Thymus (tissue), 14 donors: ENCODE measurements at places on chromosomes 2 and 18. TPM values are rescaled to one million over a fixed set of nuclear protein-coding genes. Genes with fewer than 3 reads are reported as not detected.

GRCh38 chr2:239674101-239674980, 273.5 kb upstream of the HDAC4 start:
- no peak for DNase-seq

DNA sequence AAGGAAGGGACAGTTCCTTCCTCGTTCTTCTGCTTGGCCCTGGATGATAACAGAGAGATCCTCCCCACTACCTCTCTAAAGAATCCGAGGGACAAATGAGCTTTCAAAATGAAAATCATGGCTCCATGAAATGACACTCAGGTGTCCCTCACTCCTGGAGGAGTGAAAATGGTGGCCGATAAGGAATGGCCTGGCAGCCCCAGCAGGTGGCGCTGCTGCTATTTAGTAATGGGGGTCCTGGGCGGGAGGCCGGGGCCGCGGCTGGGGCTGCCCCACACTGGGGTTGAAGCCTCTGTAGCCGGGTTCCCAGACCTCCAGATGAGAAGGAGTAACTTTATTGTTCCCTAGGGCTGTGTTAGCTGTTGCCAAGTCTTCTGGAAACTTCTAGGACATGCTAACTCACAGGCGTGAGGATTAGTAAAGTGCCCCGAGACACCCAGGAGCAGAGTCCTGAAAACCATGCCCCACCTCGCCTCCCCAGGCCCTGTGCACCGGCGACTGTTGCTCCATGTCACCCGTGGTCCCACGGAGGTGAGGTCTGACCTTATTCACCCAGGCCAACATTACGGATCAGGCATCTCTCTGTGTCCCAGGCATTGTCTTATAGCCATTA, 138.0 kb downstream of the CTIF start:
- peak; percentile 48 for DNase-seq

- DNase-seq = no peak
These were observed 1155.4 kb downstream of the BCL11A start for GRCh38 chr2:59398081-59398480.

Gene TMX3
- total RNA-seq = 37.2 TPM

- DNase-seq = no peak
These were observed 820 bp upstream of the SH3BP4 start for GRCh38 chr2:234950730-234951663.

- DNase-seq = no peak
These were observed 23.5 kb upstream of the RPL37A start for GRCh38 chr2:216474925-216475670.

GRCh38 chr2:26711457-26712161, 19.1 kb downstream of the KCNK3 start:
- DNase-seq = no peak

GRCh38 chr2:163737563-163737962, 1.8 kb upstream of the FIGN start:
- no peak for DNase-seq

- no peak for DNase-seq
These were observed 142.9 kb upstream of the FIGN start for GRCh38 chr2:163878718-163879117.

Gene UGT1A8
- 0.24 TPM for total RNA-seq
